ENCODE measurements at places on chromosomes 16 and 17. TPM values are rescaled to one million over a fixed set of nuclear protein-coding genes. Genes with fewer than 3 reads are reported as not detected.

Gene MFAP4
- 270 TPM for total RNA-seq

Gene FBXO39
- total RNA-seq: 0.49 TPM

Gene MGAT5B
- 2.0 TPM for total RNA-seq

Gene SSTR5
- not detected for total RNA-seq

Gene TNFRSF13B
- total RNA-seq: not detected

Gene SNX20
- total RNA-seq: 9.2 TPM

Gene TP53TG3F
- total RNA-seq: not detected

Gene KIFC3
- total RNA-seq: 99.1 TPM

Gene KRTAP4-4
- total RNA-seq: not detected

Gene CALB2
- 4.6 TPM for total RNA-seq

Gene NRN1L
- 0.69 TPM for total RNA-seq

Gene LRRC75A
- total RNA-seq: 2.5 TPM

Gene PTX4
- total RNA-seq: not detected

Gene ELMO3
- total RNA-seq: 17.5 TPM

Gene CIBAR2
- total RNA-seq: not detected

Gene HAGHL
- 8.9 TPM for total RNA-seq

Gene EVPLL
- 1.8 TPM for total RNA-seq

Measured in upper lobe of right lung (tissue), 1 donor.